ENCODE measurements at places on chromosomes 16 and 17.

GRCh38 chr17:55159251-55159650, 105.5 kb upstream of the HLF start:
- DNase-seq: no peak

DNA sequence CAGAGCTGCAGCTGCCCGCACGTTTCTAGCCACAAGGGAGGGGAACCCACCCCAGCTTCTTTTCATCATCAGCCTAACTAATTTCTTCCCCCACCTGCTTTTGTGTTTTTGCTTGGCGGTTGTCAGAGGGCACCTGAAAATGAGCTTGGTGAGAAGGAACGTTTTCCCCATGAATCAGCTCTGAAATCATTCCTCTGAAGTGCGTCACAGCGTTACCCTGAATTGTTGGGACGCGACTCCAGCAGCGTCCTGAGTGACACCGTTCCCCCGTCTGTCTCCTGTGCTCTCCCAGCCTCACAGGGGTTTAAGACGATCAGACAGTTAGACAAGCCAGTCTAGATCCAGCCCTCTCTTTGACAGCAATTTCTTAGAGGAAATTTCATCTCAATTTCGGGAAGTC, 722.9 kb upstream of the EEF2KMT start:
- no peak for DNase-seq

DNA sequence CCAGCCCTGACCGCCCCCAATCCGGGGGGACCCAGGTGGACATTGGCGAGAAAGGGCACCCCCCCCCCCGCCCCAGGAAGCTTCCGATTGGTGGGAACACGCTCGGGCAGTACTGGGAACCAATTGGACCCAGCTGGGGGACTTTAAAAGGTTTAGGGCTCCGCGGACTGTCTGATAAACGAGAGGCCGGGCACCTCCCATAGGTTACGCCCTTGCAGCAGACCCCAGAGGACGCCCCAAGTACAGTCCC, 245 bp downstream of the TMEM256 start:
- DNase-seq: no peak

- no peak for DNase-seq
Observed at GRCh38 chr17:53724726-53725125, 98.0 kb upstream of the KIF2B start.

Measured in activated T-cell treated with anti-CD3 and anti-CD28 coated beads for 24 hours (primary cell).